ENCODE measurements at places on chromosomes 1 and 21.

GRCh38 chr1:155636397-155637153, 26.6 kb downstream of the MSTO1 start:
- DNase-seq, result no peak

DNA sequence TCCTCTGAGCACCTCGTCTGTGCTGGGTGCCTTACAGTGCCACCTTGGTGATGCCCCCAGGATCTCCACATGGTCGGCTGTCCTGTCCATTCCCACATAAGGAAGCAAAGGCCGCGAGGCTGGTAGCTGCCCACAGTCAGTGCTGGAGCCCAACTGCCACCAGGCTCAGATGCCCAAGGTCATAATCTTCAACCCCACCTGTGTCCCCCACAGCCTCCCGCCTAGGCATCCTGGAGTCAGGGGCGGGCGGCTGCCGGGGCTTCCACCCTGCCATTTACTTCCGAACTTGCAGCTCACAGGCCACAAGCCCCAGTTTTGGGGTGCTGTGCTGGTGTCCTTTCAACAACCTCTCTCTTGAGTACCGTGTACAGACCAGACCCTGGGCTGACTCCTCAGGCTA, 126.3 kb downstream of the CASZ1 start:
- no peak for DNase-seq

- DNase-seq, result peak; percentile 81
These were observed 28.4 kb upstream of the FHAD1 start for GRCh38 chr1:15218287-15219279.

DNA sequence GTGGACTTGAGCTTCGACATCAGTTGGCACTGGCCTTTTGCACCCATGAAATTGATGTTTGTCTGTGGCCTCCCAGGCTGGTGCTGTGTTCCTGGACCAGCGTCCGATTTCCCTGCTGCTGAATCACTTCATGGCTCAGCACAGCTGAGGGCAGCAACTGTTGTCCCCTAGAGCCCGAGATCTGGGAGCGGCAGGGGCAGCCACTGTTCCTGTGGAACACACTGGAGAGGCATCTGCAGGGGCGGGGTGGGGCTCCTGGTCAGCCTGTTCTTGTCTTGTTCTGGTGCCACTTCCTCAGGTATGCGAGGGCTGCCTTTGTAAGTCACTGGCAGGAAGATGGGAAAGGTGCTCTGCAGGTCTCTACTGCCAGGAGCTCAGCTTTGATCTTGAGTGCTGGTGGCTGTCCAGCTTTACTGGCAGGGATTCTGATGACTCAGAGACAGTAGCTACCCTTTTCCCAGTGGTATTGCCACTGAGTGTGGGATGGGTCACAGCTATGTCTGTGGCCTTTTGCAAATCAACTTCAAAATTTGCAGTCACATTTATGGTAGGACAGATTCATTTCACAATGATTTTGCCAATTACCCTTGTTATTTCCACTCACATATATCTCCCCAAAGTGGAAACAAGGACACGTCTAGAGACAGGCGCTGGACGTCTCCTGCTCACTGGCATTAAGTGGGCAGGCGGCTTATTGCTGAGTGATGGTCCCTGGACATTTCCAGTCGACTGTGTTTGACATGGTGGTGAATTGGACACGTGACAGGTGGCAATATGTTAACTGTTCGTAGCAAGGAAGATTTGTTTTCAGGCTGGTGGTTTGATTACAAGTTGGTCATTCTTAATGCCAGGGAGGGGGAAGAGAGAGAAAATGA, 15.3 kb downstream of the AGPAT3 start:
- DNase-seq, result peak; percentile 44

DNA sequence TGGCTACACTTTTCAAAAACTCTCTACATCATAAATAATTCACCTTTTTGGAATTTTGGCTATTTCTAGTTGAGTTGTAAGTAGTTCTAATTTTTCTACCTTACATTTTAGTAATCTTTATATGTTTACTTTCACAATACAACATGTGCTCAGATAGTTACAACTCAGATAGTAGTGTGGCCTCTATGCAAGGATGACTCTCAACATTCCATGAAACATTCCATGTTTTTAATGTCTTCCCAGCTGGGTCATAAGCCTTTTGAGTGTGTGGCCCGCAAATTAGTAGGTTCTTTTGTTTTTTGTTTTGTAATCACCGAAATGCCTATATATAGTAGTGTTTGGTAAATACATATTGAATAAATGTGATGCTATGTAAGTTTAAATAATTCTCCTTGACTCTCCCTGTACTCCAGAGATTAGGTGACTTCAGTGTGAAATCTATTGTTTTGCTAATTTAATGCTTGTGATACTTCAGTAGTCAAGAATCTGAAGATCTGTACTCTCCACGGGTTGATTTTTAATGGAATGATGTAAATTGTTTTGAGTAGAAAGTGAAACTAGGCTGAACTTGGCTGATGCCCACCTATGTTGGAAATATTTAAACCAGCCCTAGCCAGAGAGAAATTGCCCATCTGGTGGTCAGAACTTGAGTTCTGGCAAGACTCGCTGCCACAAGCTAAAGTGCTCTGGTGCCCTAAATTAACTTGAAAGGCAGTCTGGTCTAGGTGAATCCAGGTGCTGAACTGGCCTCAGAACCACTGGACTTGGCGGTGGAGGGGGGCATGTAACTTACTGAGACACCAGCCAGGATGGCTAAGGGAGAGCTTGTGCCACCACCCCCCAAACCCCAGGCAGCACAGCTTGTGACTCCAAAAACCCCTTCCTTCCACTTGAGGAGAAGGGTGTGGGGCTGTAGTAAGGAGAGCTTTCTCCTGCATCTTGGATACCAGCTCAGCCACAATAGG, 165.6 kb downstream of the USP25 start:
- DNase-seq, result no peak

GRCh38 chr1:106608841-106609240, 447.6 kb upstream of the PRMT6 start:
- no peak for DNase-seq

DNA sequence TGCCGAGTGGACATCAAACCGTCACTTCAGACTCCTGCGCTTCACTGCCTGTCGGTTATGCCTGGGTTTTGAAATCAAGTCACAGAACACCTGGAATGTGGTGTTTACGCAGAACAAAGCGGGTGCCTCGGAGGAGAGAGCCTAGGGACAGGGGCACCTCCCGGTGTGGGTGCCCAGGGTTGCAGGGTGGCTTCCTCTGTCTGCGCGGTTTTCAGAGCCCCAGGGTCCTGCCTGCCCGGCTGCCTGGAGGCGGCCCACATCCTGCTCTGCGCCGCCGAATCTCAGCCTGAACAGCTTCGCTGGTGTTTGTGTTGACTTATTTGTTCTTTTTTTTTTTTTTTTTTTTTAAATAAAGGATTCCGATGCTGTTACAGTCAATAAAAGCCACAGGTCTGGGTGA, 113.5 kb upstream of the COL6A1 start:
- DNase-seq, result no peak

- DNase-seq, result peak; percentile 89
These were observed 2.9 kb upstream of the PDZK1IP1 start for GRCh38 chr1:47192458-47193384.

- no peak for DNase-seq
These were observed 68.9 kb downstream of the SLC9A1 start for GRCh38 chr1:27086026-27086425.

DNA sequence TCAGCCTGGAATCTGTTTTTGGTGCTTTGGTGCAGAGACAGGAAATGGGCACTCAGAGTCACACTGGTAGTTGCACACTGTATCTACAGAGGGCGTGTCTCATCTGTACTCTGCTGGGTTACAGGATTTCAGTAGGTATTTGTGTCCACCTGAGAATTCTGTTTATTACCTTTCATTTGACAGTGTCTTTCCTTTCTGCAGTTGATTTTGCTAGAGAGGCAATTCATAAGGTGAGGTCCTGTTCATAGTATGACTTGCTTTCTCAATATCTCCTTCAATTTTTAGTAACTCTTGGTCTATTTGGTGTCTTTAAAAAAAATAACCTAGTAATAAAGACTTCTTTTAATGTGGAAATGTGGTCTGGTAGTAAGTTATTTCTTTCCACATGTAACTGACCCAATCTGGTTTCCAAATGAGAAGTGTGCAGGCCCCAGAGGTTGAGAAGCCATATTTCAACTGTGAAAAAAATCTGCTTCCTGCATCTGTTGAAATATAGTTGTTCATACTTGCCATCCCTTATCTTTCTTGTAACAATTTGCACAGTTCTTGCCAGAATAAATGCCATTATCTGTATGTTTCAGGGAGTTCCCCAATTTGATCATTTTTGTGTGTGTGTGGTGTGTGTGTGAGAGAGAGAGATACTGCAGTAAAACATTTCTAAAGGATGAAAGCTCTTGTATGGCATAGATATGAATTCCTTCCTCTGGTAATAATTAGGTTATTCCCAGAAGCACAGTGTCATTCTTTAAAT, 78.4 kb upstream of the DNAJC6 start:
- DNase-seq, result no peak

GRCh38 chr1:247421074-247421473, 5.1 kb downstream of the NLRP3 start:
- no peak for DNase-seq

DNA sequence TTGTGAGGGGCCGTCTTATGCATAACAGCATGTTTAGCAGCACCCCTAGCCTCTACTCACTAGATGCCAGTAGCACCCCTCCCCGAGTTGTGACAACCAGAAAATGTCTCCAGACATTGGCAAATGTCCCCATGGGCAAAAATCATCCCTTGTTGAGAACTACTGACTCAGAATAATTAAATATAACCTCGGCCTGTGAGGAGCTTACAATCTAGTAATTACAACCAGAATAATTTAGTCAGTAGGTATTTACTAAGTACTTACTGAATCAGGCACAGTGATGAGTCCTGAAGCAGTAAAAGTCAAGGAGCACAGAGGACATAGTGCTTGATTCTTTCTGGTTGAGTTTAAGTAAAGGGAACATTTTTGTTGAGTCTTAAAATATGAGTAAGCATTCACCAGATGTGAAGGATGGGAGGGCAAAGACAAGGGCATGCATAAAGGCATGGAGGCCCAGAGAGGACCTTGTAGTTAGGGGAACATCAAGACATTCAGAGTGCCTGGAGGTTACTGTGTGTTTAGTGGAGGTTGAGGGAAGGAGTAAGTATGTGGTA, 44.1 kb upstream of the KCNQ4 start:
- no peak for DNase-seq

DNA sequence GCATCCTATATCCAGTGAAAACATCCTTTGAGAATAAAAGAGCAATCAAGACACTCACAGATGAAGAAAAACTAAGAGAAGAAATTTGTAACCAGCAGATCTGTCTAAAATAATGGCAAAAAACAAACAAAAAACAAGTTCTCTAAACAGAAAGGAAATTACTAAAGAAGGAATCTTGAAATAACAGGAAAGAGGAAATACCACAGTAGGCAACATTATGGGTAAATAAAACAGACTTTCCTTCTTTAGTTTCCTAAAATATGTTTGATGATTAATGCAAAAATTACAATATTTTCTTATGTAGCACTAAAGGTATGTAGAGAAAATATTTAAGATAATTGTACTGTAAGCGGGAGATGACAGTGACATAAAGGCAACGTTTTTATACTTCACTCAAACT, 23.5 kb downstream of the SLC19A1 start:
- peak; percentile 42 for DNase-seq

- no peak for DNase-seq
These were observed 327.0 kb upstream of the NR5A2 start for GRCh38 chr1:199700551-199700950.

GRCh38 chr1:226987623-226988333, 47.7 kb downstream of the COQ8A start:
- DNase-seq, result no peak

GRCh38 chr21:46183910-46184624, at the start of gene SPATC1L:
SPATC1L (minus strand) TSS chr21:46184459; CDS start chr21:46182816, 1,643 bp downstream.
- peak; percentile 14 for DNase-seq

- DNase-seq, result no peak
These were observed 2.1 kb downstream of the FBLIM1 start for GRCh38 chr1:15760520-15761211.

DNA sequence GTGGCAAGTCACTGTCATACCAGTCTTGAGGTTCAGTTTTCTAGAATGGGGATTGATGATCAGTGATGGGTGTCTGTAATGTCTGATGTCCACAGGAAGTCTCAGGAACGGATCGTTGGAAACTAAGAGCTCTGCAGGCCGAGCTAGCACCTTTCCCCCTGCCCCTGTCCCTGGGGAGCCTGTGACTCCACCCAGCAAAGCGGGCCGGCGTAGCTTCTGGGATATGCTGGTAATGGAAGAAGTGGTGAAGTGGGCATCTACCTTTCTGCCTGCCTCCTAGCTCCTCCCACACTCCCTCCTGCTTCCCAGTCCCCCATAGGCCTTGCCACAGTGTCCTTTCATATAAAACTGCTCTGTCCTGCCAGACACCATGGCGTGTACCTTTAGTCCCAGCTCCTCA, 13.4 kb downstream of the HYI start:
- DNase-seq, result no peak

DNA sequence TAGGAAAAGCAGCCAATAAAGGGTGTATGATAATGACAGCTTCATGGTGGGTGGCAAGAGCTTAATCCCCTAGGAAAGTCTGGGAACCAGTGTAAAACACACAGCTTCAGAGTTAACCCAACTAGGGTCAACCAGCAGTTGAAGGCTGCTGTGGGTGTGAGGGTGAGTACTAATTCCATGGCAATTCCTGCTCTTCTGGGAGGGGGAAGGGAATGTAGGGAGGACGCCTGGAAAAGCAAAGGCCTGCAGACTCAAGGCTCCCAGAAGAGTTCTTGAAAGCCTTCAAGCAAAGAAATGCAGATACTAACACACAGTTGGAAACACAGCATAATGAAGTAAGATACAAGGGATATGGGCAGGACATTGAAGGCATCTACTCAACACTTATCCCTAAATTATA, 28.1 kb downstream of the TTLL7 start:
- no peak for DNase-seq

GRCh38 chr1:3894626-3895278, 5.3 kb downstream of the C1orf174 start:
- DNase-seq, result no peak

DNA sequence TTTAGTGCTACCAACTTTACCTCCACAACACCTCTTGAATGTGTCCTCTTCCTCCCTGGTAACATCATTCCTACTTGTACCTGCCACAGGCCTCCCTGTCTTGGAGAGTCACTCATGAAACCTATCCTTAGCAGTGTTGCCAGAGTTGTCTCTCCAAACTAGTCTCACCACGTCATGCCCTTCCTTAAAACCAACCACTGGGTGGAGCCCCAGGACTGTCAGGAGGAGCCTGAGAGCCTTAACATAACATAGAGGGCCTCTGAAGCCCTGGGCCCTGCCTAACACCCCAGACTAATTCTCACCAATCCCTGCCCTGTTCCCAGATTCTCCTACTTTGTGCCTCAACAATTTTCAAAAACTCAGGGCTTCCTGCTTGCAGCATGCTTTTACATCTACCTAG, 65.3 kb downstream of the ZNF697 start:
- DNase-seq, result peak; percentile 88
